ENCODE measurements at places on chromosomes 4 and X. TPM values are rescaled to one million over a fixed set of nuclear protein-coding genes. Genes with fewer than 3 reads are reported as not detected.

The JAKMIP1 gene
- not detected for total RNA-seq

The GPC4 gene
- 6.2 TPM for total RNA-seq

The SOWAHB gene
- not detected for total RNA-seq

The NEUROG2 gene
- not detected for total RNA-seq

The MAGEC1 gene
- not detected for total RNA-seq

The ARAF gene
- 29.9 TPM for total RNA-seq

Data from cardiac ventricle fibroblast (primary cell).